ENCODE measurements at places on chromosomes 16 and 17. TPM values are rescaled to one million over a fixed set of nuclear protein-coding genes. Genes with fewer than 3 reads are reported as not detected.
A peak's percentile ranks its signal among the peaks of the same experiment; 100 is the strongest.

Gene UBALD1
- total RNA-seq, result 17.2 TPM

Gene LRRC36
- total RNA-seq, result 0.23 TPM

DNA sequence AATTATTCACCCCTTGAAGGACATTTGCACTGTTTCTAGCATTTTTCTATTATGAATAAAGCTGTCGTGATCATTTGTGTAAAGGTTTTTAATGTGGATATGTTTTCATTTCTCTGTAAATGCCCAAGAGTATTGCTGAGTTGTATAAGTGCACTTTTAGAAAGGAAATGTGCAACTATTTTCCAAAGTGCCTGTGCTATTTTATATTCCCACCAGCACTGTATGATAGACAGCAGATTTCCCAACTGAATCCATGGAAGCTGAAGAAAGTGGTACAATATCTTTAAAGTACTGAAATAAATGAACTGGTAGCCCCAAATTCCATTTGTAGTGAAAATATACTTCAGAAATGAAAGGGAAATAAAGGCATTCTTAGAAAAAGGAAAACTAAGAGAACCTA lies 238.4 kb downstream of the BCAS3 start:
- DNase-seq, result no peak

GRCh38 chr17:17718251-17718650 lies 37.0 kb downstream of the RAI1 start:
- no peak for DNase-seq

DNA sequence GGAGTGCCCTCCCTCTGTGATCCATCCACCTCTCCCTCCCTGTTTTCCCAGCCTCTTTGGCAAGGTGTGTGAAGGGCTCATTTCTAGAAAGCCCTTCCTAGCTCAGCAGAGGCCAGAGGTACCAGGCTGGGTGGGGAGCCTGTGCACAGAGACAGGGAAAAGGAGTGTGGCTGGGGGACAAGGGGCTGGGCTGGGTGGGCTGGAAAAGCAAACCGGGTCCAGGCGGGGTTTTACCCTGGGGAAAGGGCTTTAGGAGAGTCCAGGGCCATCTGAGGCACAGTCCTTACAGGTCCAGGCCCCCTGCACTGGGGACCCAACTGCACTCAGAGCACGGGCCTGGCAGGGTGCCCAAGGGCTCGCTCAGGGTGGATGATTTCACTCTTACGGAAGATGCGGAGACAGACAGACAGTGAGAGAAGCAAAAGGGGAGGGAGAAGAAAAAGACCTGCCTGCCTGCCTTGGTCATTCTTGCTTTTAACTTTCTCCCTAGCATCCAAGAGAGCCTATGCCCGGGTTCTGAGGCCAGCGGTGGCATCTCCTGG lies 7.0 kb downstream of the CRHR1 start:
- no peak for DNase-seq

Gene HOXB8
- total RNA-seq, result not detected

- peak; percentile 96 for DNase-seq
Observed at GRCh38 chr17:49556223-49556943, 19.3 kb upstream of the NXPH3 start.

- DNase-seq, result no peak
Observed at GRCh38 chr16:78629173-78629572, 529.7 kb downstream of the WWOX start.

DNA sequence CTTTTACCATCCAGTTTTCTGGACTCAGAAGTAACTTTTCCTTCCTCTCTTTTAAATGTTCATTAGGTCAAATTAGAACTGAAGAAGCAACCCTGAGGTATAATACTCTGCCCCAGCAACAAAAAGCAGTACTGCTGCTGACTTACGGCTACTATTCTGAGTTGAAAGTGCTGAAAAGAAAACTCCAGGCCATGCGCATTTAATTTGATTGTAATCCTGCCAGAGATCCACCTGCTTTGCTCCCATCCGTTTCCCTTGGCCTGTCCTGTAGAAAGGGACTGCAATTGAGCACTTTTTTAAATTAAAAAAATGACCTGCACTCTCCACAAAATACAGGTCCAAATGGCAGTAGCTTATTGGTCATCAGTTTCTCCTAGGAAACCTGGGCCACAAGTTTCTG lies 61.6 kb downstream of the PITPNC1 start:
- DNase-seq, result no peak

Gene DECR2
- 18.5 TPM for total RNA-seq

- no peak for DNase-seq
Observed at GRCh38 chr16:86872833-86873232, 294.5 kb downstream of the FOXL1 start.

Gene PEMT
- 45.5 TPM for total RNA-seq

DNA sequence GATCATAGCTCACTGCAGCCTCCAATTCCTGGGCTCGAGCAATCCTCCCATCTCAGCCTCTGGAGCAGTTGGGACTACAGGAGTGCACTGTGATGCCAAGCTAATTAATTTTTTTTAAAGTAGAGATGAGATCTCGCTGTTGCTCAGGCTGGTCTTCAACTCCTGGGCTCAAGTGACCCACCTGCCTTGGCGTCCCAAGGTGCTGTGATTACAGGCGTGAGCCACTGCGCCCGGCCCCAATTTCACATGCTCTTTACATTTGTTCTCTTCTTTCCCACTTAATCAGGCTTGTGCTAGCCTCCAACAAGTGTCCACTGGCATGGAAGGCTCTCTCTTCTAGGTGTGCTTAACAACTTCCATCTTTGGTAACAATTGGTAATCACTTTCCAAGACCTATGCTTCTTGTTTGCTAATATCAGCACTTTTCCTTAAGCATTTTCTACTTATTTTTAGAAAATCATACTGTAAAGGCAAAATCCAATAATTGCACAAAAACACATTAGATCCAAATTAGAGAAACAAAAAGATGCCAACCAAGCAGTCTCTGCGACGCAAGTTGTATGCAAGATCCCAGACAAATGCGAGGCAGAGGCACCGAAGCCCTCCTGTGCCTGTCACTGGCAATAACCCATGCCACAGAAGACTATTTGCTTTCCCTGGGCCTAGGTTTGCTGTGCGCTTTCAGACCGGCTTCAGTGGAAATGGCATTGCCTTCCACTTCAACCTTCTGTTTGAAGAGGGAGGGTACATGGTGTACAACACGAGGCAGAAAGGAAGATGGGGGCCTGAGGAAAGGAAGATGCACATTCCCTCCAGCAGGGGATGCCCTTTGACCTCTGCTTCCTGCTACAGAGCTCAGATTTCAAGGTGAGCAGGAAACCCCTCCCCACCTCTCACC lies 52.6 kb downstream of the NOS2 start:
- no peak for DNase-seq

DNA sequence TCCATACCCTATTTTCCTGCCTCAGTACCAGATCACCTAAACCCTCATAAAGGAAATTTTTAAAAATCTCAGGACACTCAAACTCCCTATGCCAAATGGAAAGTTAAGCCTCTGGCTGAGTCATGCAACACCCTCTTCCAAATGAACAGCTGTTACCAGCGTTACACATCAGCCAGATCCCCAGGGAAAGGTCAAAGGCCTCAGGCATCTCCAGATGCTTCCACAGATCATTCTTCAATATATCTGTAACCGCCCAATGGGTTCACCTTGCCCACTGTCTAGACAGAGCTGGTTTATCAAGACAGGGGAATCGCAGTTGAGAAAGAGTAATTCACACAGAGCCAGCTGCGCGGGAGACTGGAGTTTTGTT lies 29.1 kb upstream of the SHCBP1 start:
- DNase-seq, result no peak

Gene RNF222
- not detected for total RNA-seq

GRCh38 chr17:17151962-17152361 lies 54.2 kb downstream of the PLD6 start:
- DNase-seq, result no peak

- peak; percentile 75 for DNase-seq
Observed at GRCh38 chr16:383326-384051, 1.7 kb upstream of the PGAP6 start.

GRCh38 chr16:2829501-2830354 lies at the start of gene ZG16B:
TSS of gene ZG16B (plus strand) at chr16:2830303. CDS start at chr16:2830442, 139 bp downstream.
- peak; percentile 72 for DNase-seq

DNA sequence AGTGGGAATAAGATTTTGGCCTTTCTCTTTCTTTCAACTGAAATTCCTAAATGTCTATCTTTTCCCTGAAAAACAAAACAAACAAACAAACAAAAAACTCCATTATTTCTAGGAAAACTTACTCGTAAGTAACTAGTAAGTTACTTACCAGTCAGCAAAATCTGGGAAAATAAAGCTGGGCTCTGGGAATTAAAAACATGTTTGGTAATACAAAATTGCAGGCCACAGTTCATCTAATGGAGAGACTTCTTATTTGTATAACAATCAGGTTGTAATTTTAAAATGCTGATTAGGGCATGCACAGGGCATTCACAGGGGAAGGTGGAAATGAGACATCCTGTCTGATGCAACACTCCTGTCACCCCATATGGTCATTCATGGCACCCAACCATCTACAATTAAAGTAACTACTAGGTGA lies 3.8 kb upstream of the WIPI1 start:
- peak; percentile 67 for DNase-seq

- DNase-seq, result no peak
Observed at GRCh38 chr17:68897557-68897956, 57.6 kb downstream of the ABCA8 start.

GRCh38 chr17:49991409-49991808 lies 3.6 kb downstream of the DLX3 start:
- DNase-seq, result no peak

Gene ZFP3
- 1.9 TPM for total RNA-seq

- DNase-seq, result no peak
Observed at GRCh38 chr17:60095381-60095780, 16.7 kb upstream of the HEATR6 start.

Measured in activated CD4-positive, alpha-beta T cell treated with anti-CD3 and anti-CD28 coated beads, Interleukin-2, amount 10 ng/mL, durations not matched to agents 24 days and 14 days (primary cell).